ENCODE measurements at places on chromosomes 12 and 14.

GRCh38 chr12:107415071-107415470 lies 270.5 kb upstream of the PWP1 start:
- DNase-seq: no peak

GRCh38 chr14:48456051-48456450 lies 780.6 kb upstream of the MDGA2 start:
- DNase-seq: no peak

DNA sequence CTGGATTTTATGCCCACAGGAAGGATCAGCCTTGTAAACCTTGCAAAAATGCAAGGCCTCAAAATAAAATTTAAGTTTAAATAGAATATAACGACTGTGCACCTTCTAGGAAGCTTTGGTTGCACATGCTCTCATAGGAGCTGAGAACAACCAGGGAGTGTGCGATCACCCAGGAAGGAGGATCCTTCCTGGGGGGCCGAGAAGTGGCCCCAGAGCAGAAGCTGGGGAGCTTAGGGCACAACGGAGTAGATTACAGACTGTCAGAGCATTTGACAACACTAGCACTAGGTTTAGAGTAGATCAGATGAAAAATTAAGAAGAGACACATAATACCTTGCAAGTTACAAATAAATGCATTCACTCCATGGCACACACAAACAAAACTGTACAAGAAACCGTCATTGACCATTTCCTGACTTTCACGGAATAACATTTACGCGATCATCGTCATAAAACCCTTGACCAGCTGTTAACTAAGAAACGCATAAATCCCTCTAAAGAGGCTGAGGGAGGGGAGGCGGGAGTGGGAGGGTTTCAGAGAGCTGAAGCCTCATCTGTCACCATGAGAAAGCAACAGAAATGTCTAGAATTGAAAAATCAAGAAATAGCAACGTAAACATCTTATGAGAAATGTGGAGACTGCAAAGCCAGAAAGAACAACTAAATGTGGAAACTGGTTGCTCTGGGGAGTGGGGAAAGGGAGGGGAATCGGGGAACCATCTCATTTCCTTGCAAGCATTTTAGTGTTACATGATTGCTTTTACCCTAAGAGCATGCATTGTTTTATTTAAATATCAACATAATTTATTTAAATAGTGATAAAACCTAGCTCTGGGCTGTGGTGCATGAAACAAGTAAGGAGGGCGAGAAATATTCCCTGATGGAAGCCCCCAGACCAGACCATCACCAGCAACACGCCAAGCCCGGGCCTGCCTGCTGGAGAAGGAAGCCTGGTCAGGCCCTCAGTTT lies 13.1 kb upstream of the CCDC85C start:
- DNase-seq: no peak

GRCh38 chr14:51922624-51923023 lies 62.2 kb downstream of the GNG2 start:
- no peak for DNase-seq

DNA sequence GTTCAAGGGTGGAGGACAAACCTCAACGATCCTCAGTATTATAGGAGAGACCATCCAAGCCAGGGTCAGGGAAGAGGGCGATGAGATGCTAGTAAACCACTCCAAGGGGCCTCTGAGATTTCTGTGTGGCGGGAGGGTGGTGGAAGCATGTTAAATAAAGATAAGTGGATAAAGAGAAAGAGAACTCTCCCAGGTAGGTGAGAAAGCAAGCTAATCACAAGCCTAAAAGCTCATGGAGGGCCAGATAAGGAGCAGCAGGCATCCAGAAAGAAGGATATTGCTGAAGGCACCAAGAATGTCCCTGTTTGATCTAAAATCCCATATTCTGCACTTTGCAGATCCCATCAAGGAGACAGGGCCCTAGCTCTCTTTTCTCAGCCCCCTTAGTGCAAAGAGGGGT lies 48.3 kb upstream of the PARP11 start:
- no peak for DNase-seq

- DNase-seq: no peak
Observed at GRCh38 chr12:117900561-117900960, 68.2 kb downstream of the KSR2 start.

- no peak for DNase-seq
Observed at GRCh38 chr12:88417531-88417930, 162.7 kb downstream of the KITLG start.

- no peak for DNase-seq
Observed at GRCh38 chr12:22672951-22673350, 48.0 kb downstream of the ETNK1 start.

DNA sequence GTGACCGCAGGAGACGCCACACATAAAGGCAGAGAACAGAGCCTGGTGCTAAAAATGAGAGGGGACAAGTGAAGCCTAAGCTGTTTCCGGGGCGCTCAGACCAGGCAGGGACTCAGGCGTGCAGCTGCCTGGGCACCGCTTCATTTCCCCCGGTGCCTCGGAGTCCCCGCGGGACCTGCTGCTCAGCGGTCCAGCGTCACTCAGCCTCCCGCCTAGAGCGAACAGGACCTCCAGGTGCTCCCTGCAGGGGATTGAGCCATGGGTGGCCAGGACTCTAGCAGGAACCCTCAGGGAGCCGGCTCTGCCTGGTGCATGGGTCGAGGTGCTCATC lies 31.0 kb downstream of the CCDC85C start:
- DNase-seq: no peak

DNA sequence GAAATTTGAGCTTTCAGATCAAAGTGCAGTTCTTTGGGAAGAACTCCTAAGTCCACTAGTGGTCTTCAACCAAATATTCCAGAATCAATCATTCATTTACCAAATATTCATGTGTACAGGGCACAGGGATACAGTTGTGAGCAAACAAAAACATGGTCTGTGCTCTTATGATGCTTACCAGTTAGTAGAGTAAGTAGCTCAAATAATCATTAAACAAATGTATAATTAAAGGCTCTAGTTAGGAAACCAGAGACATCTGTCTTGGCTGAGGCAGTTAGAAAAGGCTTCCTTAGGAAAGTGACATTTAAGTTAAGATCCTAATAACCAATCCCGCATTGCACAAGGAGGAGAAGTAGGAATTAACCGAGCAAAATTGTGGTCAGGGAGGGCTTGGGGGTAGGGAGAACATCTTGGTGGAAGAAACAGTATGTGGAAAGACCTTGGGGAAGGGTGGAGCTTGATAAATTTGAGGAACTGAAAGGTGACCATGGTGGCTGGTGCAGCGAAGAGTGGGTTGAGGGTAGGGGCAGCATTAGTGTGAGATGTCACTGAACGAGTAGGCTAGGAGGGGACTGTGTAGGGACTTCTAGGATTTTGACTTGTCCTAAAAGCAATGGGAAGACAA lies 40.0 kb downstream of the PEBP1 start:
- no peak for DNase-seq

DNA sequence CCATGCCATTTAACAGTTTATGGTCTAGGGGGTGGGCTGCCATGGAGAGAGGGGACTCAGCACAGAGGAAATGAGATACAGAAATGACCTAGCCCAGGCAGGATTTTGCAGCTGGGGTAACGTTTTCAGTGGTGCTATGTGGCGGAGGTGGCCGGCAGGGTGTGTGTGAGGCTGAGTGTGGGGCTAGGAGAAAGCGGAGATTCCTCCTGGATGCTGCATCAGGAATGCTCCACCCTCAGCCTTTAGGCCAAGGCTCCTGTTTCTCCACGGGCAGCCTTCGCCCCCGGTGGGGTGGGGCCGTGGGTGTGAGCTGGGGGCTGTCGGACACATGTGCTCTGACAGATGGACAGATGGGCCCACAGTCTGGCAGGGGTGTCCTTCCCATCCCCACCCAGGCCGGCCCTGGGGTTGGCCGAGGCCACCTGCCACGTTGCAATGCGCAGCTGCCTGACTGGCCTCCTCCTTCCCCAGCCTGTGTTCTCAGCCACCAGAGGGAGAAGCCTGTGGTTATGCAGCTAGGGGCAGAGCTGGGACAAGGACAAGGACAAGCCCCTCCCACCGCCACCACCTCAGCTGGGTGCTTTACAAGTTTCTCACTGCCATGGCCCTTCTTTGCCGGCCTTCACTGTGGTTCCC lies 44.3 kb downstream of the TEAD4 start:
- DNase-seq: no peak

GRCh38 chr12:3532931-3533702 lies 42.1 kb downstream of the PRMT8 start:
- no peak for DNase-seq

DNA sequence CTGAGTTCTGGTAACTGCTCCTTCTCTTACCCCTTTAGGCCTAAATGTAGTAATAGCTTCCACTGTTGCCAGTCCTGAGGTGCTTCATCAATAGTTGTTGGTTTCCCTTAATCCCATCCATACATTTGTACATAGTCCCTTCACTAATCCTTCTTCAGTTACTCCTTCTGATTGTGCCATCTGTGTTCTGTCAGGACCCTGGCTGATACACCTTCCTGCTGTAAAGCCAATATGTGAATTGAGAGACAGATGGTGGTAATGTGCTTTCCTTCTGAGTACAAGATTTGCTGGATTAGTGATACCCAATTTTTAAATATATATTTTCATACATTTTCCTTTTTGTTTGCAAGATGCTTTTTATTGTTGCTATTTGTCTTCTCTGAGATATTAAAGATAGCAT lies 66.4 kb downstream of the OTOGL start:
- DNase-seq: peak; percentile 50

- no peak for DNase-seq
Observed at GRCh38 chr12:95673576-95673975, 117.0 kb downstream of the NTN4 start.

- DNase-seq: no peak
Observed at GRCh38 chr12:85855305-85855704, 18.8 kb upstream of the NTS start.

GRCh38 chr14:106506881-106507305 lies 980.5 kb downstream of the TMEM121 start:
- DNase-seq: no peak

- peak; percentile 57 for DNase-seq
Observed at GRCh38 chr12:12684375-12685106, 11.4 kb downstream of the GPR19 start.

GRCh38 chr12:20097626-20098025 lies 270.7 kb upstream of the PDE3A start:
- no peak for DNase-seq

- no peak for DNase-seq
Observed at GRCh38 chr12:87160848-87161601, 868.2 kb downstream of the C12orf50 start.

DNA sequence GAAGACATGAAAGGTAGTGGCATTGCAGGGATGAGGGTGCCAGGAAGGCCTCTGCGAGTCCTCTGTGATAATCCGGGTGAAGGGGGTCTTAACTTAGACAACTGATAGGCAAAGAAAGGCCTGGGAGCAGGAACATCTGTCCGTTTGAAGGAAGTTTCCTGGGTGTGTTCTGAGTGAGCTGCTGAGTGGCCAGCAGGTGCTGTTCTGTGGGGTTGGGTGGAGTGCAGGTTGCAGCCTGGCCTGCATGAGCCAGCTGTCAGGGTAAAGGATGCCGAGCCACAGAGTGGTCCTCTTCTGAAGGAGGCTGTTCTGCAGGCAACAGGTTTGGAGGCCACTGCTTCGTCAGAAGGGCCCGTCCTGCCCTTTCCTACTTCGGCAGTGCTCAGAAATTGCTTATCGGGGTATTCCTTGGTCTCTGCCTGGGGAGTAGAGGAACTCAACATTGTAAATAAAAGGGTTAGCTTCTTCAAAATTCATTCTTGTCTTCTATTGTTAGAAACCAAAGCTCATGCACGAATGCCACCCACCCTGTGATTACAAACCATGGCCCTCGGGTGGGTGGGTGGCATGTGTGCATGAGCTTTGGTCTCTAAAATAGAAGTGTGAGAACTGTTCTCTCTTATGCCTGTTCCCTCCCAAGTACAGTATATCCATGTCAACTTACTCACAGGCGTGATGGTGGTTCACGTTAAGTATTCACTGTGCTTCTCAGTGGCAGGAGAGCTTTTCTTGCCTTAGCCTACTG lies 118.9 kb downstream of the CHST11 start:
- no peak for DNase-seq

DNA sequence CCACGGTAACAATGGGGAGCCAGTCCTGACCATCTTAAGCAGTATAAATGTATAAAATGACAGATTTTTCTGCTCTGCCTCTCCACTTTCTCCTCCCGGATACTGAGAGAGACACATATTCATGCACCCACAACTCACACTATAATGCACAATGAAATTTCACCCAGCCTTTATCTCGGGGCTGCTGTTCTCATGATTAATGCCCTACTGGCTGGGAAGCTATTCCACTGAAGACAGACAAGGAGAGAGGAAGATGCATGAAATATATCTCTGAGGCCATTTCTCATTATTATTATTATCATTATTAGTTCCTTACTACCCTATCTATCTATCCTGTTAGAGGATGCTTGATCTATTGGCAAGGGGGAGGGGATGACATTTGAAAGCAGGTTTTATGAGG lies 501.7 kb downstream of the DIO2 start:
- DNase-seq: no peak

- DNase-seq: peak; percentile 18
Observed at GRCh38 chr12:98532687-98533304, 17.4 kb downstream of the TMPO start.

DNA sequence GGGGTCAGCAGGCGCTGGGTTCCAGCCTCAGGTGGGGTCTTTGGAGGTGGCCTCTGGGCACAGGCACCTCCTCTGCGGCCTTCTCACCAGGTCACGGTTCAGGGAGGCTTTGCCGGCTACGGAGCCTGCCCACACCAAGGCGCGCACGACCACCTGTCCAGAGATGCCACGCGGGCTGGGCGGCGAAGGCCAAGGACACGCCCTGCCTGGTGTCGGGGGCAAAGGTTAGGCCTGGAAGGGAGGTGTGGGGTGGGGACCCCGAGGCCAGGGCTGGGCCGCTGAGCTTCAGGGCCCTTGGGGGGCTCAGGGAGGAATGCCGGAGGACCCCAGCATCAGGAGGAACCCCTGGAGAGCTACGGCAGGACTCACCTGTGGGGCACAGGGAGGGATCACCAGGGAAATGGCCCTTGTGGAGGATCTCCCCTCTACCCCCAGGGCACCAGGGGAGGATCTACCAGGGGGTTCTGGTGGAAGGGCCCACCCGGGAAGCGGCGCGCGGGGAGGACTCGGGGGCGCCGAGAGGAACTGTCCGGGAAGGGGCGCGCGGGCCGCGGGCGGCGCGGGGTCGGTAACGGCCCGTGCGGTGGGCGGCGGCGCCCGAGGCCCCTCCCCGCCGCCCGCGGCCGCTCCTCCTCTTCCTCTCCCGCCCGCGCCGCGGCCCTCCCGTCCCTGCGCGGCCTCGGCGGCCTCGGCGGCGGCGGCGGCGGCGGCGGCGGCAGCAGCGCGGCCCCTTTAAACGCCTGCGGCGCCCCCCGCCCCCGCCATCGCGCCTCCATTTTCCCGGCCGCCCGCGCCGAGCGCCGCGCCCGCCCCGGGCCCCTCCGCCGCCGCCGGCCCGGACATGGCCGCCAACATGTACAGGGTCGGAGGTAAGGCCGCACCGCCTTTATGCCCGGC lies at the start of gene MTA1:
Gene MTA1, plus strand, starts transcription at position 633 of the 897 bp plus-strand sequence. Its CDS starts 209 bp downstream, at position 842.
- peak; percentile 47 for DNase-seq

Data from NCI-H2171 (cell line).